ENCODE measurements at places on chromosomes 5 and 9.

DNA sequence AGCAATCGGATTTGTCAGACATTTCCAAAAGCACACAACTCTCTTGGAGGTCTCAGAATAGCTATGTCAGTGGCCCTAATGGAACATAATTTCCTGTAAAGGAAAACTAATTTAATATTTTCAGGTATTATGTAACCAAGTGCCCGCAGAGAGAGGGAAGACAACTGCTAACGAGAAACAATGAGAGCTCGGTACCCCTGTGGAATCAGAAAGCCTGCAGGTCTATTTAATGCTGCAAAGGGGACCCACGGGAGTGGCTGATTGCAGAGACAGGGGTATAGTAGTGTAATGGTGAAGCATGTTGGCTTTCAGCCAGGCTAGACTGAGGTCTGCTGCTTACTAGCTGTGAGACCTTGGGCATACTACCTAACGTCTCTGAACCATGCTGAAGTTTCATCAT, 508.1 kb upstream of the BRINP1 start:
- no peak for DNase-seq

GRCh38 chr5:38535248-38535750, 21.1 kb downstream of the LIFR start:
- DNase-seq: no peak

GRCh38 chr5:152125661-152126205, 201.1 kb upstream of the GLRA1 start:
- no peak for DNase-seq

DNA sequence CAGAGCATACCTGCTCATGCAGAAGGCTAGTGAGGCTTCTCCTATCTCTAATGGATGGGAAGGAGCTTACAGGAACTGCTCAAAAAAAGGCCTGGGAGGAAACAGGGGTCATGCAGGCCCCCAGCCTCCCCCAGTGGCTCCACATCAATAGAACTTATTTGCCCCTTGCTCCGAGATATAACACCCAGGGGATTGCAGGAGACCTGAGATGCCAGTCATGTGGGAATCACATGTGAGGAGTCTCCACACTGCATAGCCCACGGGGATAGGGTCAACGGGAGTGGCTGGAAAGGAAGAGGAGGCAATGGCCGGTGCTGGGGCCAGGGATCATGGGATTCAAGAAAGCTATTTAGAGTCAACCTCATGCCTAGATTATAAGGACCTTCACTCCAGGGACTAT, 76.2 kb downstream of the NRG2 start:
- DNase-seq: no peak

DNA sequence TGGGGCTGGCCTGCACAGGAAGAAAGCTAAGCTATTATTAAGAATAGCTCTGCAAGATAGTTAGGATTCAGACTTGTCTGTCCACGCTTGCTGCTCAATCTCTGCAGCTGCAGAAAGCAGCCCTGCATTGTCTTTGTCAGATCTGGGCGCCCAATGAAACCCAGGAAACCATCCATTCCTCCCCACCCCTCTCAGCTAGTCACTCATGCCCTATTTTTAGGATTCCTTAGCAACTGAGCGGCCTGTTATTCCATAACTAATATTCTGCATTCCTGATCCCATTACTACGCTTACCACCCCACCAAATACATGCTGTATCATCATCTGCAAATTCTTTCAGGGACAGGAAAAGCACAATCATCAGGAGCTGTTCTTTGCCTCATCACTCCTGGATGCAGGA, 52.9 kb upstream of the APC start:
- peak; percentile 46 for DNase-seq

GRCh38 chr5:89213573-89213972, 330.6 kb upstream of the MEF2C start:
- peak; percentile 50 for DNase-seq

DNA sequence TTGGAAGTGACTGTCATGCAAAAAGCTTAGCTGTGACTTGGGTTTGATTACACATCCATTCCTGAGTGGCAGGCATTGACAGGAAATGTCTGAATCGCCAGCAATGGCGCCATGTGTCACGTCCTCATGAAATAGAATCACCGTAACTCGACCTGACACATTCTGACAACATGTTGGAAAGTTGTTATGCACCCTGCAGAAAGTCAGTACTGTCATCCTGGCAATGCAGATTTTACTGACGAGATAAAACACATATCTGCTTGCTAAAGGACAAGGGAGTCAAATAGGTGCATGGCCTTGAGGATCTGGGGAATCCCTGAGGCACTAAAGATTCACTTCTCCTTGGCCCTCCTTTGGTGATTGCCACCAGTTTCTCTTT, 344.2 kb downstream of the SPATA31D1 start:
- DNase-seq: no peak

DNA sequence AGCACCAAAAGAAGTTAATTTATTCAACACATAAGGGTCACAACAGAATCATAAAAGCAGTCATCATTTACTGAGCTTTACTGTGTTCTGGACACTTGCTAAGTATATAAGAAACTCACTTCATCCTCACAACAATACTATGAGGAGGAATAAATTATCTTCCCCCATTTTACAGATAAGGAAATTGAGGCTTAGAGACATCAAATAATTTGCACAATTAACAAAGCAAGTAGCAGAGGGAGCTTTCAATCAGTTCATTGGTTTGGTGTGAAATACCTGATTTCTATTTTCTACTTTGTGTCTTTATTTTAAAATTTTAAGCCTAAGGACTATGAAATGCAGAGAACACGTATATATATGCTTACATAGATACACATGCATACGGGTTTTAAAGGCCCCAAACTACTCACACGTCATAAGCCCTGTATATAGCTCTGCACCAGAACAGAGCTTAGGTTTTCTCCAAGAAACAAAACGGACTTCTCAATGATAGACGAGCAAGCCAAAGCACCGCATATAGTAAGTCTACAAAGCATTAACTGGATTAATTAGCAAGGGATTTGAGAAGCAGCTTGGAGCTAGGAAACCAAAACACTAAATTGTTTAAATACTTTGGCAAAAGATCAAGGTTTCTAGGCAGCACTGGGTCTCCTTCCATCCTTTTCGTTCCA, 95.6 kb downstream of the DENND1A start:
- DNase-seq: no peak

- no peak for DNase-seq
These were observed 420.8 kb downstream of the MTRR start for GRCh38 chr5:8289779-8290178.

- DNase-seq: no peak
These were observed 44.8 kb downstream of the NACC2 start for GRCh38 chr9:136050266-136050700.

GRCh38 chr9:2967766-2968165, 123.9 kb upstream of the PUM3 start:
- DNase-seq: peak; percentile 21

GRCh38 chr9:117616431-117616831, 87.8 kb upstream of the TLR4 start:
- DNase-seq: no peak

- no peak for DNase-seq
These were observed 44.6 kb downstream of the PNPLA7 start for GRCh38 chr9:137505421-137506140.

GRCh38 chr5:28156981-28157380, 1118.6 kb upstream of the CDH9 start:
- no peak for DNase-seq

- DNase-seq: no peak
These were observed 318.2 kb upstream of the CLINT1 start for GRCh38 chr5:158177146-158177545.

- DNase-seq: no peak
These were observed 173.8 kb downstream of the SGCD start for GRCh38 chr5:156500755-156501154.

- no peak for DNase-seq
These were observed 455.4 kb downstream of the CAAP1 start for GRCh38 chr9:26437056-26437711.

- no peak for DNase-seq
These were observed 37.3 kb downstream of the MRPL36 start for GRCh38 chr5:1762121-1762882.

GRCh38 chr5:63401436-63402046, 560.7 kb downstream of the HTR1A start:
- no peak for DNase-seq

GRCh38 chr5:163347671-163348070, 89.7 kb upstream of the CCNG1 start:
- DNase-seq: peak; percentile 10

DNA sequence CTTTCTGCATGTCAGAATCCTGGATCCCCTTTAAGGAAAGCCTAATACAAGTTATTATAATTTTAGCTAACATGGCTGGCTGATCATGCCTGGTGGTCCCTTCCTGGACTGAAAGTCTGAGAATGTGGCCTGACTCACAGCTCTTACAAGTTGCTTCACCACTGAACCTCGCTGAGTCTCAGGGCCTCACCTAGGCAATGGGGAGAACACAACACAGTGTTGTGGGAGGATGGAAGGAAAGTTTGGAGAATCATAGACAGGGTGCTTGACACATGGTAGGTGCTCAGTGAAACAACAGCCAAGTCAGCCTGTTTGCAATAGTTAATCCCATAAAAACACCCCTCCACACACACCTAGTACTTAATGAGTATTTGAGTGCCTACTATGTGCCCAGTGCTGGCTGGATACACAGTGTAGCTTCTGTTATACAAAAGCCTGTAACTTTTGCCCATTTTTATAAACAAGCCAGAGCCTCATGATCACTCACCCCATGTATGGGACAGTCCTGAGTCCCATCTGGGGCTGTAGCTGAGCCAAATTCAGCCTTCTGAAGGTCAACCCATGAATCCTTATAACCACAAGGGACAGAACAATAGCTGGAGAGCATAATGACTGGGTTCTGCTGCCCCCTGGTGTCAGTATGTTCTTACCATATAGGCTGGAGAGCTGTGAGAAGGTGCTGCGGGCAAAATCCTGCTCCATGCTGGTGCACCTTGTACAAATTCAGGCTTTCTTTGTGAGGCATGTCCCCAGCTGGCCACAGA, 3.9 kb downstream of the ACSL6 start:
- DNase-seq: peak; percentile 52

DNA sequence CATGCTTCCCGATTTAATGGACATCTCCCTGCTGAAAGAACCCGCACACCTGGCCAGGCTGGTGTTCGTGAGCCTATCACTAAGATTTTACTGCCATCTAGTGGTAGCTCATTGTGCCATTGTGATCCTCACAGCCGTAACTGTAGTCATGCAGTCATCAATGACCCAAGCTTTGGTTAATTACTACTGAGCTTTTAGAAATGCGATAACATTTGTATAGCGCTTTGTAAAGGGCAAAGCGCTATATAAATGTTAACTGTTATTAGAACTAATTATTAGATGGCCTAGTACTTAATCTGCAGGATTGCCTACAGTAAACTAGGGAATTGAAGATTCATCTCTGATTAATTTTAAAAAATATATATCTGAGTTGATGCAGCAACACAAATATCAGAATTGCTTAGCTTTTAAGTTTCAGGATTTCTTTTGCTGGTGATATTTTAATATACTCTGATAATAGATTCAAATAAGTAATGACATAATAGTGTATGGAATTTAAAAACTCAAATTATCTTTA, 90.2 kb downstream of the HACD4 start:
- DNase-seq: no peak

DNA sequence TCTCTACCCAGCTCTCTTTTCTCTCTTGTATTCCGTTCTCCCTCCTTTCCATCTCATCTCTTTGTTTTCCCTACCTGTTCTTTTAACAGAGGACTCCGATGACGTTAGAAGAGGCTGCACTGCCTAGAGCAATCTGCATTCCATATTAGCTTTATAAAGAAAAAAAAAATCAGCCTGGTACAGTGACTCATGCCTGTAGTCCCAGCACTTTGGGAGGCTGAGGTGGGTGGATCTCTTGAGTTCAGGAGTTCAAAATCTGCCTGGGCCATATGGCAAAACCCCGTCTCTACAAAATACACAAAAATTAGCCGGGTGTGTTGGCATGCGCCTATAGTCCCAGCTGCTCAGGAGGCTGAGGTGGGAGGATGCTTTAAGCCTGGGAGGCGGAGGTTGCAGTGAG, 49.0 kb downstream of the DAPK1 start:
- DNase-seq: no peak

DNA sequence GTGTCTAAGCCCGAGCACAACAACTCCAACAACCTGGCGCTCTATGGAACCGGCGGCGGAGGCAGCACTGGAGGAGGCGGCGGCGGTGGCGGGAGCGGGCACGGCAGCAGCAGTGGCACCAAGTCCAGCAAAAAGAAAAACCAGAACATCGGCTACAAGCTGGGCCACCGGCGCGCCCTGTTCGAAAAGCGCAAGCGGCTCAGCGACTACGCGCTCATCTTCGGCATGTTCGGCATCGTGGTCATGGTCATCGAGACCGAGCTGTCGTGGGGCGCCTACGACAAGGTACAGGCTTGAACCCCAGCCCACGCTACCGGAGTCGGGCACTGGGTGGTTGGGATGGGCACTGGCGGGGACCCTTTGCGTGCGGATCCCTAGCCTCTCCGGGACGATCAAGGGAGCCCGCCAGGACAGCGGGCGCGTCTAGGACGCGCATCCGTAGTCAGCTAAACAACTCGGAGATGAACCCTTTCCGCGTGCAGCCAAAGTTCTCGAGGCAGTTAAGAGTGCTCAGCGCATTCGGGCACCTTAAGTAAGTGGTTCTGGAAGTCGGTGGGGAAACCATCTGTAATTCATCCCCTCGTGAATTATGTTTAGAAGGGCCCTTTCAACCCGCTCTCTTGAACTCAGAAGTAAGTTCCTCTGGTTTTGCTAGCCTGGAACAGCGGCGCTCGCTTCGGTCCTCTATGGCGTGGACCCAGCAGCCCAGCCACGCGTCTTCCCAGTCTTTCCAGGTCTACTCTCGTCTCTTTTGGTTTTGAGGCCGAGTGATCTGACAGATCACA, 1.3 kb downstream of the KCNN2 start:
- no peak for DNase-seq

GRCh38 chr9:96567203-96567700, 52.4 kb downstream of the CDC14B start:
- no peak for DNase-seq

- DNase-seq: no peak
These were observed 84.8 kb upstream of the PAM start for GRCh38 chr5:102670224-102670836.

GRCh38 chr5:171569065-171569712, 149.7 kb downstream of the FGF18 start:
- no peak for DNase-seq

DNA sequence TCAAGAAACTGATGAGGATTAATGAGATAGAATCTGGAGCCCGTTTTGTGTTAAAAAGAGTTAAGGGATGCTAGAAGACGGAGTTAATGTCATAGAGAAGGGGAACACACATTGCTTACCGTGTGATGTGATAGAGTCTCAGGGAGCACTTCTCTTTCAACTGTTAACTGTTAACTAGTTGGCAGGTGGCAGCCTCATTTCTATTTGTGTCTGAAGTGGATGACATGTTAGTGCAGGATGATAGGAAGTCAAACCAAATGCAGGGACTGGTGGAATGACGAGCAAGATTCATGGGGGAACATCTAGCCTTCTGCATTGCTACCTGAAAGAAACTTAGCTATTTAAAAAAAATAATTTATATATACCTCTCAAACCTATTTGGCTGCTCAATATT, 222.7 kb downstream of the MAST4 start:
- DNase-seq: no peak

DNA sequence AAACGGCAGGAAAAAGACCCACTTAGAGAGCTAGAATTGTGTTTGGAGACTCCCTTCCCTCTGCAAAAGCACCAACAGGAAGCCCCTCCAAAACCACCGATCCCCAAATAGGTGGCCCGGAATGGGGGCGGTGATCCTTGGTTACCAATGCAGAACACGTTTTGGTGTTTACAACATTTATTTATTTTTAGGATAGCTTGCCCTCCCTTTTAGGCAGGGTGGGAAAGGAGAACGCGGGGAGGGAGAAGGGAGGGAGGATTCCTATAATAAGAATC, 579 bp upstream of the NTRK2 start:
- DNase-seq: no peak

GRCh38 chr9:12413986-12414385, 279.2 kb upstream of the TYRP1 start:
- no peak for DNase-seq

Data from AG09309 (cell line).